Left lobe of liver (tissue), 2 donors: ENCODE measurements at places on chromosomes 1 and 21. TPM values are rescaled to one million over a fixed set of nuclear protein-coding genes. Genes with fewer than 3 reads are reported as not detected.

DNA sequence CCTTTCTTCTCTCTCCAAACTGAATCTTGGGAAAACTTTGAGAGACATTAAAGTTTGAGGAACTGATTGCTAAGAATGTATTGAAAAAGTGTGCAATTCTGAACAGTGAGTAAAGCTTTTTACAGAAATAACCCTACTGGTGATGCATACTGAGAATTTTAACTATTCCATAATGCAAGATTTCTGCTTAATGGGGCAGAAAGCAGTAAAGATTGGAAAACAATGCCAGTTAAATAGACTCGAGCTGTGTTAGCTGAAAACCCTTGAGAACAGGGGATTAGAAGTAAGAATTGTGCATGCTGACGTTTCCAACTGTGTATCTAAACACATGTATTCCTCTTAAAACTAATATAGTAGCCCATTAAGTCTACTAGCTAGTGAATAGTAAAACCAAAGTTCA, 1500.2 kb upstream of the PRMT6 start:
- no peak for DNase-seq

DNA sequence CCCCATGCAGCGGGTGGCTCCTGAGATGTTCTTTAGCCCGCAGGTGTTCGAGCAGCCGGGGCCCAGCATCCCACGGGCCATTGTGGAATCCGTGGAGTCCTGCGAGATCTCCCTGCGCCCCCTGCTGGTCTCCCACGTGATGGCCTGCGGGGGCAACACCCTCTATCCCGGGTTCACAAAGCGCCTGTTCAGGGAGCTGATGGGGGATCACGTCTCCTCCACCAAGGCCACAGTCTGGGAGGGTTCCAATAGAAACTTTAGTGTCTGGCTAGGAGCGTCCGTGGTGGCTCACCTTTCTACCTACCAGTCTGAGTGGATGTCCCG, 71.0 kb downstream of the ACTL8 start:
- DNase-seq = peak; percentile 68

CHD1L gene
- total RNA-seq = 27.9 TPM

GRCh38 chr1:192587386-192588266, 12.1 kb downstream of the RGS1 start:
- no peak for DNase-seq

AQP10 gene
- total RNA-seq = not detected

GRCh38 chr1:1219341-1219740, 5.4 kb upstream of the TNFRSF4 start:
- DNase-seq = no peak

ACP6 gene
- 17.2 TPM for total RNA-seq

DNA sequence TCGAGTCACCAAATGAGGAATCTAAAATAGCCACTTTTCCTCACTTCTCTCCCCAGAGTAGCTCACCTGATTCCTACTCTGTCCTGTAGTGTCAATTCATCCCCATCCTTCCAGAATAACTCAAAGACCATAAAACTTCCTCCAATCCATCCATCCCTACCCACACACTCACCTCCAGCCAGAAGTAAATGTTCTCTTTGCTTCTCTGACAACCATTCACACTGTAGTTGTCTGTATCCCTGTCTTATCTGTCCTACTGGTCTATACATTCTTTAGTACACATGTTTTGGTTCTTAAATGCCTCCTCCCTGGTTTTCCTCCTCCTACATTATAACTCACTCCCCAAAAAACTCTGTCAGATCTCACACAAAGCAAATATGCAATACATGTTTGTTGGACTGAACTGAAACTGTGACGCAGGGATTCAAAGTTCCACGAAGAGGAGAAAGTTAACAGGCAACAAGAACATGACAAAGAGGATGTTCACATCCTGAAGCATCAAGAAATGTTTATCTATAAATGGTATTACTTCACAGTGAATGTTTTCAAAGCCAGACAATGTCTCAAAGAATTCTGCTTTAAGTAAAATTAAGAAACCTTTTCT, 11.0 kb downstream of the TP53BP2 start:
- no peak for DNase-seq

DNA sequence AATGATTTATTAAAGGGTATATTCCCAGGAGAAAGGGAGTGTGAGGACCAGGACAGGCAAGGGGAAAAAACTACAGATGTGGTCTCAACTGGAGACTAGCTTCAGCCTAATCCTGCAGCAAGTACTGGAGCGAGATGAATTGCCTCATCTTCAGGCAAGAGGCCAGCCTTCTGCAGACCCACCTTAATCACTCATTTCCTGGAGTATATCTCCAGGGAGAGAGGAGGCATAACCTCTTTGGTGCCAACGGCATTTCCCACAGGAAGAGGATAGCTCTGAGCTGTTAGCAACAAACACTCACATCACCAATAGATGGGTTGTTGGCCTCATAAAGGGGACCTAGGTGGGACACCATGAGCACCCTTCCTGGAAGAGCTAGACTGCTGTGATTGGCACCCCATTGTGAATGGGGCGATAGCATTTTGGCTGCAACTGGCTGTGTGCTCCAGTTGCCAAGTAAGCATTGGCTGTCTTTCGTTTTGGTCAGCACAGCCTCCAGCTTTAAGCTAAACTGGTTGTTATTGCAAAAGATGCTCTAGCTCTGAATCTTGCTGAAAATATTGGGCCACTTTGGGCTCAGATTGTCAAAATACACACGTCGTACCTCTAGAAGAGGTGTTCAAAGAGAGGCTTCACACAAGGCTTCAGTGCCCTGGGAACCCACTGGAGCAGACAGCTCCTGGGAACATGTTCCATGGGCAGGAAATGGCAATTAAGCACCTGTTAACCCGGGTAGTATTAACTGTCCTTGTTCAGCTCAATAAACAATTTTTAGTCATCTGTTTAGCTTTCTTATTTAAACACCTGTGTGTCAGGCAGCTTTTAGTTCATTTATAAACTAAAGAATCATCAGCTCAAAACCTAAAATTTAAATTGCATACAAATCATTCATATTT, 314.8 kb upstream of the C1orf87 start:
- DNase-seq = no peak

DNA sequence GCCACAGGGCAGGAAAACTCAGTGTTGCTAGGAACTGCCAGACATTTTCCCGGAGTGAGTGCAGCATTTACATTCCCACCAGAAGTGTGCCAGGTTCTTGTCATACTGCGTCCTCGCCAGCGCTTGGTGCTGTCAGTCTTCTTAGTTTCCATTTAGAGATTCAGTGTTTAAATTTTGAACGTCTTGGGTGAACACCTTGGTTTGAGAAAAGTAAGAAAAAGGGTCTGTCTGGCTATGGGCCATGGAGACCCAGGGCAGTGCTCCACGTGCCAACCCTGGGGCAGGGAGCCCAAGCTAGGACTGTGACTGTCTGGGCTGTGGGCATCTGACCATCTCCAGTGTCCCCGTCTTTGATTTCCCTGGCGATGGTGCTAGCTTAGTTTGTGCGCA, 16.0 kb downstream of the IBA57 start:
- no peak for DNase-seq

DNA sequence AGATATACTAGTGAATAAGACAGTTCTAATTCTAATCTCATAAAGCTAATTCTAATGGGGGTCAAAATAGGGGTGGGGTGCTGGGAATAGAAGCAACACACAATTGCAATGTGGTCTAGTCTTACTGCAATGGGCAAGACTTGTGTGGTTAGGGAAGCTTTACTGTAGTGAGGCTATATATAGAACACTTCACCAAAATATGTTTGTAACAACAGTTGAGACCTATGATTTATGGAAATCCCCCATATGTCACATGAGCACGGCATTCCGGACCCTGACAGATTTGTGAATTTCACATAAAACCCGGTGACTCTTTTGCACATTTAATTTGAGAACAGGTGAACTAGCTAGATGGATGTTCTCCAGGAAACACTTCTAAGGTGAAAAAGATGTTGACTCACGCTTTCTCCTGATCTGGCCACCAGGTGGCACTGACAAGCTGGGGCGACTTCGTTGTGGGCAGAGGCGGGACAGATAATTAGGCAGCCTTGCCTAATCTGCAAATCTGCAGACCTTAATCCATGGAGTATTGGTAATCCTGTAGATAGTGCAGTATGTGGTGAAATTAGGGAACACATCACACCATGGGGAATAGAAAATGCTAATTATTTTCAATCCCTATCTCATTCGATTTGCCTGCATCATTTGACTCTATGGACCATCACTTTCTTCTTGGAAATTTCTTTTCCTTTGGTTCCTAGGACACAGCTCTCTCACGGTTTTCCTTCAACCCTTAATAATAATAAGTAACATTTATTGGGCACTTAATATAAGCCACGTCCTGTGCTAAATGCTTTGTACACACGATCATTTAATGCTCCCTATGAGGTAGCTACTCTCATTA, 37.7 kb downstream of the KIAA0040 start:
- peak; percentile 75 for DNase-seq

DNA sequence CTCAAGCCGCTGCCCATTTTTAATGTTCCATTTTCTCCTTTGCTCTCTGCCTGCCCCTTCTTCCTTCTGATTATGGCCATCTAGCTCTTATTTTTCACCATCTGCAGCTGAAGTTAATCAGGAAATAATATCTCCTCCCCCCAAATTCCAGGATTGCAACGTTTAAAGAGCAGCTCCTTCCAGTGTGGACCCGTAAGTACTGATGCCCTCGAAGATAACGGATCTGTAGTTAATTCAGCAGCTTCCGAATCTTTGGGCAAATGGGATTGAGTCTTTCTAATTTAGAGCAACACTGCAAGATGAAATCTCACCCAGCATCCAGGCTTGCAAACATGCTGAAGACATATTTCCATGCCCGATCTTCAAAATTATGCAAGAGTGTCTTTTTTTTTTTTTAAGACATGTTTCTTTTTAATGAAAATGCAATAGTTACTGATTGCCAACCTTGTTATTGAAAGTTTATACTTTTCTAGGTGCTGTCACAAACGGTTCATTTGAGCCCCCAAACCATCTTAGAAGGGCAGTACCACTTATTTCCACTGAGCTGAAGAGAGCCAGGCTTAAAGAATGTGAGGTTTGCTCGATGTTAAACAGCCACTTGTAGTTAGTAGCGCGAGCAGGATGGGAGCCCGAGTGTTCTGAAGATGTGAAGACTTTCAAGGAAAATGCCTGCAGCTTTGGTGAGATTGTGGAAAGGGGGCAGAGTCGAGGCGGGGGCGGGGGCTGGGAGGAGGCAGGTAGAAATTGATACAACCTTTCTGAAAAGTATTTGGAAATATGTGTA, 10.9 kb upstream of the RCAN3 start:
- DNase-seq = no peak

TARBP1 gene
- 7.8 TPM for total RNA-seq

GRCh38 chr1:119731060-119731459, 19.3 kb downstream of the PHGDH start:
- DNase-seq = peak; percentile 18

- no peak for DNase-seq
Observed at GRCh38 chr1:223631956-223632355, 33.5 kb downstream of the CAPN8 start.

GRCh38 chr1:106080608-106081325, 975.7 kb upstream of the PRMT6 start:
- no peak for DNase-seq

NUCKS1 gene
- total RNA-seq = 72.3 TPM

GRCh38 chr1:60265560-60266535, 192.3 kb upstream of the C1orf87 start:
- no peak for DNase-seq

CLDN8 gene
- not detected for total RNA-seq

DNA sequence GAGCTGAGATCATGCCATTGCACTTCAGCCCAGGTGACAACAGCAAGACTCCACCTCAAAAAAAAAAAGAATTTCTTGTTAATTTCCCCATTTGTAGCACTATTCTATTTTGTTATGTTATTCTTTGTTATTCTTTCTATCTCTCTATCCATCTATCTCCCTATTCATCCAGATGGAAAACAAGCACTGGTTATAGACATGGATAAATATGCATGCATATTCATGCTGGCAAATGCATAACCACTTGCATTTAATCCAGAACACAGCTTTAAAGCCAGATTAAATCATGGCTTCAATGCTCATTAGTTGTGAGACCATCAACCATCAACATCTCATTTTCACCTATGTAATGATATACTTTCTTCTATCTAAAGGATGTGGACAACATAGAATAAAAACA, 21.5 kb upstream of the KLHL20 start:
- no peak for DNase-seq

DNA sequence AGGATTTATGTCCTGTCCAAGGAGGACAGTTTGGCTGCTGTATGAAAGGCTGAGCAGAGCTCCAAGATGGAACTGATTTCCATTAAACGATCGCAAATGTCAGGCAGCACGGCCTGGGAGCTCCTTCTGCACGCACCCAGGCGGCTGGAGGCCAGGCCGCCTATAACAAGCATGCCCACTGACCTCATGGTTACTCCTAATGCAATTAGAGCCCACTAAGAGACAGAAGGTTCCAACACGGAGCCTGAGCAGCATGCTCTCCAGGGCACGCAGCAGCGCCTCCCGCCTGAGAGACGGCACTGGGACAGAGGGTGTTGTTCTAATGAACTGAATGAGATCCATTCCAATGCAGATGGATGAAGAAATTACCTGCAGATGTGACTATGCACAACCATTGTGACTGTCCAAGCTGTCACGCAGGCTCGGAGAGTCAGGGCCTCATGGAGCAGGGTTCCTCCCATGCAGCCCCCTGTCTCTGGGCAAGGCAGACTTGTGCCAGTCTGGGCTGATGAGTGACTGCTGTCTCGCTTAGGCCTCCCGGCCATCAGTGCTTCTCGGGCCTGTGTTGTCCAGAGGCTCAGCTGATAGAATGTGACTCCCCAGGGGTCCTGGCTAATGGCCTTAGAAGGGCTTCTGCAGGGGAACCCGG, 25.2 kb upstream of the CDCA8 start:
- no peak for DNase-seq

DNA sequence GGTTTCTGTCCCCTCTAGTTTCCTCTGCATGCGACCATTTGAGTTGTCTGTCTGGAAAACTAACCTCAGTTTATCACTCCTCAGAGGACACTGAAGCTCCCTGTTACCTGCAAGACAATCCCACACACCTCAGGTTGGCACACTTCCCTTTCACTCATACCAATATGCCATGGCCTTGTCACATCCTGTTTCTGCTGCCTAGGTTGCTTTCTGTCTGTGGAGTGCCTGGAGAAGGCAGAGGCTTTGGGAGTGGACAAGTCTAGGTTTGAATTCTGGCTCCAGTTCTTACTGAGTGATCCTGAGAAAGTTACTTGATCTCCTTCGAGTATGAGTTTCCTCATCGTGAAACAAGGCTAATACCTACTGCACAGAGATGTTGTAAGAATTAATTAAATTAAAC, 171.5 kb upstream of the CACYBP start:
- no peak for DNase-seq

GRCh38 chr1:221468546-221468945, 273.3 kb downstream of the DUSP10 start:
- DNase-seq = no peak

DNA sequence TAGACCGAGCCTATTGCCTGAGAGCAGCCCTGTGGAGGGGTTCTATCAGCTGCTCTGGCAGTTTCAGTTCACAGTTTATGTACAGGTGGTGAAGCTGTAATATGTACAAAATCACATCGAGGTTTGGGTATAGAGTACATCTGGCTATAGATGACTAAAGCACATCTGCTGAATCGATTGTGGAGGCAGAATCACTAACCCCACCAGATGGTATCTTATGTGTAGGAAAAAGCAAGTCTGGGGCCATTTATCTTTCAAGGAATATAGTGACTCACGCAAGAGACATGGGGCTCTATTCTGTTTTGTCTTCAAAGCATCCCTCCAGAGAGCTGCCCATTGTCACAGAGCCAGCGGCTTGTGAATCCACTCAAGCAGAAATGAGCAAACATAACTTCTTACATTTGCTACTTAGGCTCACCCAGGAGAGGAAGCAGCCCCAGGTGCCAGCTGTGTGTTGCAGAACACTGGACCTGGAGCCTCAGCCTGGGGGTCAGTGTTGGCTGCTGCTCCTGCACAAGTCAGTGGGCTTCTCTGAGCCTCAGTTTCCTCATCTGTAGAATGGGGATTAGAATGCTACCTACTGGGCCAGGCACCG, 21.3 kb downstream of the MIIP start:
- no peak for DNase-seq
